ENCODE measurements at places on chromosomes 5 and 9.
A peak's percentile ranks its signal among the peaks of the same experiment; 100 is the strongest.

GRCh38 chr5:65828022-65828896 lies 98.1 kb upstream of the ERBIN start:
- no peak for DNase-seq

GRCh38 chr5:176466245-176466871 lies 18.2 kb downstream of the FAF2 start:
- peak; percentile 39 for DNase-seq

- DNase-seq: peak; percentile 71
These were observed 63.6 kb upstream of the SLC28A3 start for GRCh38 chr9:84404095-84404686.

DNA sequence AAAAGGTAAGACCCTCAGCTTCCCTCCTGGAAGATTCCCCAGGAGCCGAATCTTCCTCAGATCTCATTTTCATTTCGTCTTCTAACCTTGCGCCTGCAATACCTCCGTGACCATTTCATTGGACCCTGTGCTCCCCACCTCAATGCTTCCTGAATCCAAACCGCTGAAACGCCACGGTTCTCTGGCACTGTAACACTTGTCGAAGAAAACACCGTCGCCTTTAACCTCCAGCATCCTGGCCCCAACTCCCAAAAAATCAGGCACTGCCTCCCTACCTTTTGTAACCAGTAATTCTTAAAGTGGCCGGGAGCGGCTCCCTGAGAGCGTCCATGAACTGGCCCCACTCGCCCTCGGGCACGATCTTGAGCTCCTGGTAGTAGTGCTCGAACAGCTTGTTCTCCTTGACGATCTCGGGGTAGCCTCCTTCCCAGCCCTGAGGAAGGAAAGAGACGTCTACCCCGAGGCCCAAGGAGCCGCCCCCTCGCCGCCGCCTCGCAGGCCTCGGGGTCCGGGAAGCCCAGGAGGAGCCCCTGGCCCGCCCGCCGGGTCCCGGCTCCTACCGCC lies 438 bp downstream of the NSUN2 start:
- DNase-seq: no peak

- DNase-seq: peak; percentile 75
These were observed 19.8 kb downstream of the PCDHAC2 start for GRCh38 chr5:140986117-140986521.
